Uterus (tissue), 4 donors: ENCODE measurements at places on chromosomes 11 and 22.
A peak's percentile ranks its signal among the peaks of the same experiment; 100 is the strongest.

DNA sequence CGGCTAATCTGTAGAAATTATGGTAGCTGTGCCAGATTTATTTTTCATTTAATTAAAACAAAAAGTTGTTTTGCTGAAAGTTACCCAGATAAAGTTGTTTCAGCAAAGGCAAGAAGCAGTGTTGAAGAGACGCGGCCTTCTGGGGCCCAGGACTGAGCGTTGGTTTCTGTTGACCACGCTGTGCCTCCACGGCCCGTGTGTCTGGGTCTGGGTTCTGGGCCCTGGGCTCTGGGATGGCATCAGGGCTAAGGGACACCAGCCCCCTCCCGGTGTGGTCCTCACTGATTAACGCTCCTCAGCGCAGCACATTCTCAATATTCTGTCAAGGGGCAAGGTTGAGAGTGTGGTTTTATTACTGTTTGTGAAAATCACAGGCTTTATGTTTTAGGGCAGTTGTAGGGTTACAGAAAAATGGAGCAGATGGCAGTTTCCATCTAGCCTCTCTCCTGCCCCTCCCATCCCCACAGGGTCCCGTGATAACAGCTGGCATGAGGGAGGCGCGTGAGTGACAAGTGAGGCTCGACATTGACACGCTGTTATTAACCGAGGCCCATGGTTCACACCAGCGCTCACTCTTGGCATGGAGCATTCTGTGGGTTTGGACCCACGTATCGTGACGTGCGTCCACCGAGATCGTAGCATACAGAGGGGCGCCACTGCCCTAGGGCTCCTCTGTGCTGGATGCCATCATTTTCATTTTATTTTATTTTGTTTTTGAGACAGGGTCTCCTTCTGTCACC, 1231.4 kb downstream of the BRD1 start:
- DNase-seq: no peak

GRCh38 chr11:119315131-119316015, 1.6 kb downstream of the MCAM start:
- peak; percentile 40 for DNase-seq

GRCh38 chr22:35752006-35752862, 34.6 kb downstream of the APOL5 start:
- no peak for DNase-seq

DNA sequence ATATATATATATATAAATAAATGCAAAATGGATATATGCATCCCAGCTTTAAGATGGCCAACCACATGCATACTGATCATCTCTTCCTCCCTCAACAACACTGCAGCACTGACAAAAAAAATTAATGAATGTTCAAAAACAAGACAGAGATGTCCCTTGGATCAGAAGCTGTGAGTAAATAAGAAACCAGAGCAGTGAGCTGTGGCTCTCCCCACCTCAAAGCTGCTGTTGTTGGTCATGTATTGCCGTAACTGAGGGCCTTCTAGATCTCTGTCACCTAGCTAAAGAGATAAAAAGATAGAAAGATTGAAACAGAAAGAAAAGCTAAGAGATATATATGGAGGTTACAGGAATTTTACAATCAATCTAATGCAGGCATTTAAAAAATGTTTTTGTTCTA, 15.5 kb upstream of the TMEM135 start:
- DNase-seq: no peak

GRCh38 chr11:41459465-41460401, at the start of gene LRRC4C:
Gene LRRC4C (minus strand): TSS chr11:41459652.
- no peak for DNase-seq

GRCh38 chr11:14376920-14377319, 17.9 kb upstream of the RRAS2 start:
- no peak for DNase-seq

- no peak for DNase-seq
These were observed 71.0 kb upstream of the KCNQ1OT1 start for GRCh38 chr11:2770761-2771301.

DNA sequence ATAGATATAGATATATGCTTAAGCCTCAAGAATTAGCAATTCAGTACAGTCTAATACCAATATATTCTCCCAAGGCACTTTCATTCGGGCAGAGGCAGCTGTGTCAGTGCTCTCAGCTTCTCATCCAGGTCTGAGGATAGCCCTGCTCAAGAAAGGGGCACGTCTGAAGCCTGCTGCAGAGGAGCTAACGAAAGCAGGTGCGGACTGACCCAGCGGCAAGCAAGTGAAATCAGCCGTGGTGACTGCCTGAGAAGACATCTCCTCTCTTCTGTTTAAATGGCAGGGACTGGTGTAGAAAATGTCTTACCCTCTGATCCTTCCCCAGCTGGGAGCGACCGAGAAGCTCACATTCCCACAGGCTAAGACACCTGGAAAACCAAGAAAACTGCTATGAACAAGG, 468.6 kb downstream of the BRD1 start:
- no peak for DNase-seq

GRCh38 chr22:28788601-28789000, 11.8 kb downstream of the XBP1 start:
- no peak for DNase-seq

DNA sequence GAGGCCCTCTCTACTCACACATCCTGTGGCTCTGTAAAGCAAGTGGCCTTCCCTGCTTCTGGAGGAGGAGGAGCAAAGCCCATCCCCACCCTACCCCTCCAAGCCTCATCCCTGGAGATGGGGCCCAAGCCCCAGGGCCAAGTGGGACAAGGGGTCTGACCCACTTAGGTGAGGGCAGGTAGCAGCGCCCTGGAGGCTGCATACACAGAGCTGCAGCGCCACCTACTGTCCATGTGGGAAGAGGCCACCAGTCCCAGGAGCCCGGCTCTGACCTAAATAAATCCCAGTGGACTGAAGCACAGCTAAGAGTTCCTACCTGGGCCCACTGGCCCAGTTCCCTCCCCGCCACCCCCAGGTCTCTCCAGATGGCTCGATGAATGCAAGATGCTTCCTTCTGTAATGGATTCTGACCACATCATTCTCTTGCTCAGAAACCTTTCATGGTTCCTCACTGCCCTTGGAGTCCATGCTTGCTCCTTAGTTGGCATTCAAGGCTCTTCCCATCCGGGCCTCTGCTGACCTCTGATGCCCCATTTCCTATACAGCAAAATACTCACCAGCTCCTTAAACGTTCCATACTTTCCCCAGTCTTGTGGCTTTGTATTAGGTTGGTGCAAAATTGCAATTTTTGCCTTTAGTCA, 62.1 kb downstream of the THAP12 start:
- DNase-seq: peak; percentile 80

GRCh38 chr11:12150831-12151382, 40.5 kb downstream of the MICAL2 start:
- DNase-seq: no peak

DNA sequence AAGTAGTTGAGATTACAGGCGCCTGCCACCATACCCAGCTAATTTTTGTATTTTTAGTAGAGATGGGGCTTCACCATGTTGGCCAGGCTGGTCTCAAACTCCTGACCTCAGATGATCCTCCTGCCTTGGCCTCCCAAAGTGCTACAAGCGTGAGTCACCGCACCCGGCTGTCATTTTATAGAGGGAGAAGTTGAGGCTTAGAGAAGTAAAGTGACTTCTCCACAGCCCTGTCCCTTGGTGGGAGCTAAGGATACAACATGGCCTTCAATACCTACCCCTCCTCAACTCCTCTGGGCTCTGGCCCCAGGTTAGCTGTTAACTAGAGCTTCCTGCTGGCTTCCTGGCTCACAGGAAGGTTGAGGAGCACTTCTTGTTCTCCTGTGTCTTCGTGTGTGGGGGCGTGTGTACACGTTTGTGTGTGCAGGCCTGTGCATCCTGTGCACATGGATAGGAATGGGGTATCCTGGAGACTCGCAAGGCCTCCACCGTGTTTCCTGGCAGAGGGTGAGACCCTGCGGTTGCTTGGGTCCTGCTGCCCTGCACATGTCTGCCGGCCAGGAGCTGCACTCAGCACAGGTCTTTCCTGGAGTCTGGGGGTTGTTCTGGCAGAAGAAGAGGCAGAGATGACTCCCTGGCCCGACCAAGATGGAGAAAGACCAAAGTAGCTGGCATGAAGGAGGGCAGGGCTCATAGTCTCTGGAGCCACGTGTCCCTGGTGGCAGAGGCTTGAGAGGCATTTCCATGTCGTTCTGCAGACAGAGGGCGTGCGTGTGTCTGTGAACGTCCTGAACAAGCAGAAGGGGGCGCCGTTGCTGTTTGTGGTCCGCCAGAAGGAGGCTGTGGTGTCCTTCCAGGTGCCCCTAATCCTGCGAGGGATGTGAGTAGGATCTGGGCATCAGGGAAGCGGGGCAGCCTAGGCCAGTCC, 2.4 kb downstream of the SIDT2 start:
- DNase-seq: peak; percentile 85

DNA sequence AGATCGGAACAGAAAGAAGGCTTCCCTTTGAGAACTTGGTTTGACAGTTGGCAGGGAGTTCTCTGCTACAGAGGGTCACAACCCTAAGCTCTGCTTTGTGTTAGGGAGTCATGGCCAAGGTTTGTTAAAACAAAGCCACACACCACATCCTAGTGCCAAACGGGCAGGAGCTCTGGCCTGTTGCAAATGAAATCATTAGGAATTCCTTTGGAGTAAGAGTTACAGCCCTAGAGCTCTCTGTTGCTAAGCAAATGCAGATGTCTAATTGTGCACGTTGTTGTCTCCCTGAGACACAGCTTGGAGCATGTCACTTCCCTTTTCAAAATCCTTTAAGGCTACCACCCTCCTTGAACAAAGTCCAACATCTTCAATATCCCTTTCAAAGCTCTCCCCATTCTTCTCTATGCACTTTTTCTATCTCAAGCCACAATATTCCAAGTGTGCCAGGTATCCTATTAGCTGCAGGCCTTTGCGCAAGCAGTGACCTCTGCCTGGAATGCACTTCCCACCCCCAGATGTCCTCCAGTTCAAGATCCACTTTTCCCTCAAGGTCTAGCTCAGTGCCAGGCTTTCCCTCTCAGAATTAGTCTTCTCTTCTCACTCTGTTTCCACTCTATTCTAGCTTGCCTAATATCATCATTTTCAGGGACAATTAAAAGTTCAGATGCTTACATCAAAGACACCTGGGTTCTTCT, 253.7 kb upstream of the POU2AF2 start:
- DNase-seq: peak; percentile 38

DNA sequence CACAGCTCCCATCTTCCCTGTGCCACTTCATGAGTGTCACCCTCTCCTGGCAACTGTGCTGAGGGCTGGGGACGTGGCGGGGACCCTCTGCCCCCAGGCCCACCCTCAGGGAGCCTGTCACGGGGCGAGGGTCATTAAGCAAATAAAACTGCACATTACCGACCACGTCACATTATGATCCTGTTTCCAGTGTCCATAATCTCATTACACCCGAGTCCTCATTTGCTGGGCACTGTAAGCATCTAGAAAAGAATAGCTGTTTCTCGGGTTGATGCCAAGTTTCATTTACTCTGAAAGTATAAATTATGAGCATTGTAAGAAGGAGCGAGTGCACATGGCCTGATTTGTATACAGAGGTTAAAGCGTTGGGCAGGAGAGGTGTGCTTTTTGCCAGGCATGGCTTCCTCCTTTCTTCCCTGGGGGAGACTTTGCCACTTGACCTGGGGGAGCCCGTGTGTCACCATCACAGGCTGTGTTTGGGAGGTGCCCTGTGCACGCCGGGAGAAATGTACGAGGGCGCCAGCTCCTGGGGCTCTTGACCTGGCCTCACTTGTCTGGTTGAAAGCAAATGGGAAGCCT, 50.5 kb downstream of the LRP5 start:
- no peak for DNase-seq

DNA sequence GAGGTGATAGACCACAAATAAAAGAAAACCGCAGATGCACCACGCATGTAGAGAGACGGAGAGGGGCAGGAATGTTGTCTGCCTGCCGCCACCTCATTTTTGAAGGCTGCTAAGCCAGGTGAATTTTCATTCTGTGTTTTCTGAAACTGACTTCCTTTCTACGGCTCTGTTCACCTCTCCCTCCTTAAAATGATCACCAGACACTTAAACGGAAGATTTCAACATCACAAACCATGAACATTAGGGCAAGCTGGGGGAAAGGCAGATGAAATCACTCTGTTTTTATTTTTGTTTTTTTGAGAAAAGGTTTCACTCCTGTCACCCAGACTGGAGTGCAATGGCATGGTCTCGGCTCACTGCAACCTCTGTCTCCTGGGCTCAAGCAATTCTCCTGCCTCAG, 232.4 kb downstream of the MIAT start:
- DNase-seq: no peak

- no peak for DNase-seq
These were observed 311.0 kb downstream of the BUD13 start for GRCh38 chr11:116461789-116462188.

DNA sequence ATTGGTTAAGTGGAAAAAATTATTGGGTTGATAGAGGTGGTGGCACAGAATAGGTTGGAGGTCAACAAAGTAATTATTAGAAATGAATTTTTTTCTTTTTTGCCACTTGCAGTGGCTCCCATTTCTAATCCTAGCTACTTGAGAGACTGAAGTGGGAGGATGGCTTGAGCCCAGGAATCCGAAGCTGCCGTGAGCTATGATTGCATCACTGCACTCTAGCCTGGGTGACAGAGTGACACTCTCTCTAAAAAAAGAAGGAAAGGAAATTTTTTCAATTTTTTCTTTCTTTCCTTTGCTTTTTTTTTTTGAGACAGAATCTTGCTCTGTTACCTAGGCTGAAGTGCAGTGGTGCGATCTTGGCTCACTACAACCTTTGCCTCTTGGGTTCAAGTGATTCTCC, 2.2 kb upstream of the BCO2 start:
- no peak for DNase-seq

DNA sequence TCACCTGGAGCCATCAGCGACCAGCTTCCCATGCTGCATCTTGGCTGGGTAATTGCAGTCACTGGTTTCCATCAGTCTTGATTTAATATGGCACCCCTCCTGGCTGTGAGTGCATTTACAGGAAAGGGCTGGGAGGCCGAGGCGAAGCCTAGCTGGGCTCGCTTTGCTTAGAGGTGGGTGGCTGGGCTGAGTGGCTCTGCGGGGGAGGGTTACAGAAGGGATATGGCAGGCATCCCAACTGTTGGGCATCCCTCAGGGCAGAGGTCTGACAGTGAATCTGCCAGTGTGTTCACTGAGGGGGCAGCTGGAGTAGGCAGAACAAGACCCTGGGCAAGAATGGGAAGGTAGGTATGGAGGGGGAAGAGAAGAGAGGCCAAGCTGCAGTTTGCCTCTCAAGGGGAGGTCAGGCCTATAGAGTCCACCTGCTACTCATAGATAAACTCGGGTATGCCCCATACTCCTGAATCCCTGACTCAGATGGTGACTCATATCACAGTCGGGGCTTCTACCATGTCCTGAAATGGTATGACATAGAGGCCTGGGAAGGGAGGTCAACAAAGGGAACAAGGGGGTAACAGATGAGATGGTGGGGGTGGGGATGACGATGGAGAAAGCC, 77.5 kb upstream of the PHOX2A start:
- DNase-seq: no peak

GRCh38 chr11:9569588-9570164, 3.8 kb upstream of the WEE1 start:
- DNase-seq: no peak

DNA sequence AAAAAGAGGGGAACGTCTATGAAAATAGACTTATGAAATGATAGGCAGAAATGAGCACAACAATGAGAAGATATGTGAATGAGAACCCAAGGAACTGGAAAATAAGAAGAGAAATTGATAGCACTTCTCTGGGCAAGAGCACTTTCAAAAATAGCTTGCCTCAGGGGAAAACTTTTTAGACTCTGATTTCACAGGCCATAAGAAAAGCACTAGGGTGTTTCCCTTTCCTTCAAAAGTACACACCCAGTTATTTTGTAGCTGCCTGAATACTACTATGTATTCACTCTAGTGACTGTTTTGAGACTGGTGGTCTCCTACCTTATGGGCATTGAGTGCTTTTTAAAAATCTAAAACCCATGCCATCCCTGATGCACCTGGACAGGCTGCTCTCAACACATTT, 172.3 kb upstream of the SOX6 start:
- DNase-seq: no peak
